ENCODE measurements at places on chromosomes 3 and 15.

DNA sequence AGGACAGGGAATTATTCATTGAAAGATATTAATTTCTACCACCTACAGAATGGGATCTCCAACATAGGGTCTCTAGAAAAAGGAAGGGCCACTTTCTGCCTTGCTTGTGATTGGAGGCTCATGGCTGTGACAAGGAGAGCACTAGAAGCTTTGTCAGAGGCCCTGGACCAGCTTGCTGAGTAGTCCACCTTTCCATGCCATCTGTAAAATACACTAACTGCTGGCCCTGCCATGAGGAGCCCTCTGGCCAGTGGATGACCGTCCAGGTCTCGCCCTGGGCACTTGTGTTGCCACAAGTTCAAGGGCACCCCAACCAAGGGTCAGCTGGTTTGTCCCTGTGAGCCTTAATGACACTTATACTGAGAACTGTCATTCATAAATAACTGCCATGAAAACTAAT lies 1.6 kb upstream of the SYNM start:
- no peak for DNase-seq

- no peak for DNase-seq
Measured at GRCh38 chr3:37993460-37993819, 2.9 kb downstream of the VILL start.

GRCh38 chr15:99224372-99225214 lies 24.8 kb downstream of the TTC23 start:
- DNase-seq: no peak

DNA sequence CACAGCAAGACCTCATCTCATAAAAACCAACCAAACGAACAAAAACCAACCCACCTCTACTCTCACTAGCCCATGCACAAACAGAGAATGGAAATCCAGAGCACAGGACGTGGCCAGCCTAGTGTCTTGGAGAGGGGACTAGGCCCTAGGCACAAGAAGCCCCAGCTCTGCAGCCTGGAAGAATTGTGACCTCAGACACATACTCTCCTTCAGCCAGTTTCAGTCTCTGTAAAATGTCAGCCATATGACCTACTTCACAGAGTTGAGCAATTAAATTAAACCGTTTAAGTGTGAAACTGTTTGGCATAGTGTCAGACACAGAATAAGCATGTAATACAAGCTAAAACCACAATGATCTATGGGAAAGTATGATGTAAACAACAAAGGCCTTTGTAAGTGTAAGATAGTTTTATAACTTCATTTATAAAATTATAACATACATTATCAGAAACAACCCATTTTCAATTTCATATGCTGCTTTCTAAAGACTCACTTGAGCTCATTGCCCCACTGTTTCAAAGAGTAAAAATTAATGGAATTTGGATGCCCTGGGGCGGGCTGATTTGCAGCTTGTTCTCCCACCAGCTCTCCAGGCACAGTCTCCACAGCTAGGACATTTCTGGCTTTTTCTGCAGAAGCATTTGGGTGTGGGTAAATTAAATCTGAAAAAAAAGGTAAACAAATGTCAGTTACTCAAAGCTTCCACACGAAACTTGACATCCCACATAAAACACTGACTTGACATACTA lies 32.9 kb downstream of the TBC1D2B start:
- no peak for DNase-seq

DNA sequence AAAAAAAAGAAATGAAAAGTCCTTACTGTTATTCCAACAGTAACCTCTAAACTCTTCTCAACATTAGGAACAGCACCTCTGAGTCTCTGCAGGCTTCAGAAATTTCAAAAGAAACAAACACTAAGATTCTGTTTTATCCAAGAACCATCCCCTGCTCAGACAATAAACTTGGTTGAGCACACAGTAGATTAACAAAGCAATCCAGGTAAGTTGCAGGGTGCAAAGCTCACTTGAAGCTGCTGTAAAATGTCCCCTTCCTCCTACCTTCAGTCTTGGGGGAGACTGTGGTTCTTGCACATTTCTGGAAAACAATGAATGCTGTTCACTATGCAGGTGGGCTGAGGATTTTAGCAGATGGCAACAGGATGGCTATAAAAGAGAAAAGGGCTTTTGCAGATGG lies 484.1 kb downstream of the IGSF11 start:
- DNase-seq: no peak

DNA sequence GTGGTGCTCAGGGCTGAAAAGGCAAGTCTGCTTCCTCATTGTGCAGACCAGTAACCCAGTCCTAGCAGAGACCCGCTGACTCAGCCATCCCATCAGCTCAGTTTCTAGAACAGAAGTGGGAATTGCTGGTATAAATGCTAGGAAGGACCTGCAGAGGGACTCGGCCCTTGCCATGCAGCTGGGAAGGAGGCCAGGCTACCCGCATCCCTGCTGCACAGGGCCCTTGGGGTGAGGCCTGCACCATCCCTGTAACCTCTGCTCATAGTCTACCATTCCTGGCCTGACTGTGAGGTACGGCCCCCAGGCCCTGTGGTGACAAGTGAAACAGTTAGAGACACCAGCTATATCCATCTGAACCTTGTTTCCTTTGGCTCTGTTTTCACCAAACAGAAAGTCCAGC lies 23.5 kb downstream of the RAB6B start:
- DNase-seq: no peak

GRCh38 chr15:92629975-92630626 lies 25.5 kb downstream of the FAM174B start:
- DNase-seq: no peak

DNA sequence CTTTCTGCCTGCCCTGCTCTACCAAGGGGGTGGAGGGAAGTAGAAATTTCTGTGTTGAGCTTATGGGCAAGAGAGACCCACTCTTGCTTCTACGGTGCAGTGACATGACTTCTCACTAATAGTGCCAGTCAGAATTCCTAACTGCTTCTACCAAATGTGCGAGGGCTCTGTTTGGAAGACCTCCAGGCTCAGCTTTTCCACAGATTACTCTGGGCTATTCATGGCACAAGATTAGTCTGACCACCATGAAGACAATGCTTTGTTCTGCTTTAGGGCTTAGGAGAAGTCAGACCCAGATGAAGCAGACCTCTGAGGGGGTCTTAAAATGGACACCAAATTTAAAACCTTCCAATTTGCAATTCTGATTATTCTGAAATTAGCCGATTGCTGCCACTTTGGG lies 195.9 kb upstream of the TBC1D5 start:
- no peak for DNase-seq

DNA sequence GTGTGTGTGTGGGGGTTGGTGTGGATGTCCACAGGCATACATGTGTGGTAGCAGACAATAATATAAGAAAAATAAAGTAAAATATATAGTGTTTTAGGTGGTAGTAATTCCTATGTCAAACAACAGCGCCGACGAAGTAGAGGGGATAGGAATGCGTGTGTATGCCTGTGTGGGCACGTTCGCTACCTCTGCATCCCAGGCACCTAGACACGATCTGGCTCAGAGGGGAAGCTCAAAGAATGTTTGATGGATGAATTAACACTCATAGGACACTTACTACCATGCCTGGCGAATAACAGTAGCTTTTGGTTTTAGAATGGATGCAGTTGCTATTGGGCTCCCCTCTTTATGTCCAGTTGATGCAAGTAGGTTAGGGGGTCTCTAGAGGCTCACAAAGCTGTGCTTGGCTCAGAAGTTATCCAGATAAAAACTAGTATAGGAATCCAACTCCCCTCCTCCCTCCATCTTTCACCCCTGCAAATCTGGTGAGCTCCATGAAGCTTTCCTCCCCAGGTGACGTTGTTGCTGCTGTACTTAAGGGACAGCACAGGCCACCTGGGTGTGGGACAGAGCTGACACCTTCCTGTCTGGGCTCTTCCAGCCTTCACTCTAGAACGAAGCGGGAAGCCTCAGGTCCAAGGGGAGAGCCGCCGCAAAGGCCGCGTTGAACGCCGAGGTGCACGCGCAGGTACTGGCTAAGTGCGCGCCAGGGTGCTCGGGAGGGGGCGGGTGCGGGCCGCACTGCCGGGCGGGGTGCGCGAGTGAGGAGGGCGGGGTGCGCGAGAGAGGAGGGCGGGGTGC lies 192.6 kb upstream of the LYSMD4 start:
- peak; percentile 62 for DNase-seq

DNA sequence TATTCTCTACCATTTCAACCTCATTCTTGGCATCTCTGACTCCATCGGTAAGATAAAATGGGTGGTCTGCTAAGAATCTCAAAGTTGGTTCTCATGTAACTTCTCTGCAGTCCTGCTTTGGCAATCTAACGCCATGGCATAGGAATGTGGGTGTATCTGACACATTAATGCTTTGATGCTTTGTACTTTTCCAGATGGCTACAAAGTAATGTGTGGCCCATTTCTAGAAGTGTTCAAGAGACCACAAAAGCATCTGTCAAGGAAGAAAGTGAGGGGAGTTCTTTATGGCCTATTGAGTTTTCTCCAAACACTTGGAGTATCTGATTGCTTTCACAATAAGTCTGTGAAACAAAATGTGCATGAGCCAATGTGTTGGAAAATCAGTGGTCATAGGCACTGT lies 339.9 kb upstream of the TGFBR2 start:
- no peak for DNase-seq

DNA sequence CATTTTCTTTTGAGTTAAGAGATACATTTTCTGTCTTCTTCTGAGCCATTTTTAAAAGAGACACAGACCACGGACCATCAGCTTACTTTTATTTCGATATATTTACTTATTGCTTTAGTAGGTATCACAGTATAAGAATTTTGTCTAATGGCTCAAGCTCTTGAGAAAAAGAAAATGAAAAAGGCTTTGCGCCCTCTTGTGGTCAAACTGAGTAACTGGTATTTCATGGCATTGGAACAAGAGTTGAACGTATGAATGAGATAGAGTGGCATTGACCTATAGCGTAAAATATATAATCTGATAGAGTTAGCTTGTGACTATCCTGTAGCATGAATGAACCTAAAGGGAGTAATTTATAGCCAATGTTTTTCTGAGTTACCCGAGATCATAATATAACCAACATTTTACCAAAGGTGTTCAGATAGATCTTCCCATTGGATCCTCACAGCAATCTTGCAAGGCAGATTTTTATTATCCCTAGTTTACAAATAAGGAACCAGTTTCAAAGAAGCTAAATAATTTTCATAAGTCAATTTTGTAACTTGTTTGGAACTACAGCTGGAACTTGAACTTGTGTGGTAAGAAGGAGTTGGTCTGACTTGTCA lies 154.6 kb downstream of the POLR2M start:
- DNase-seq: peak; percentile 47

DNA sequence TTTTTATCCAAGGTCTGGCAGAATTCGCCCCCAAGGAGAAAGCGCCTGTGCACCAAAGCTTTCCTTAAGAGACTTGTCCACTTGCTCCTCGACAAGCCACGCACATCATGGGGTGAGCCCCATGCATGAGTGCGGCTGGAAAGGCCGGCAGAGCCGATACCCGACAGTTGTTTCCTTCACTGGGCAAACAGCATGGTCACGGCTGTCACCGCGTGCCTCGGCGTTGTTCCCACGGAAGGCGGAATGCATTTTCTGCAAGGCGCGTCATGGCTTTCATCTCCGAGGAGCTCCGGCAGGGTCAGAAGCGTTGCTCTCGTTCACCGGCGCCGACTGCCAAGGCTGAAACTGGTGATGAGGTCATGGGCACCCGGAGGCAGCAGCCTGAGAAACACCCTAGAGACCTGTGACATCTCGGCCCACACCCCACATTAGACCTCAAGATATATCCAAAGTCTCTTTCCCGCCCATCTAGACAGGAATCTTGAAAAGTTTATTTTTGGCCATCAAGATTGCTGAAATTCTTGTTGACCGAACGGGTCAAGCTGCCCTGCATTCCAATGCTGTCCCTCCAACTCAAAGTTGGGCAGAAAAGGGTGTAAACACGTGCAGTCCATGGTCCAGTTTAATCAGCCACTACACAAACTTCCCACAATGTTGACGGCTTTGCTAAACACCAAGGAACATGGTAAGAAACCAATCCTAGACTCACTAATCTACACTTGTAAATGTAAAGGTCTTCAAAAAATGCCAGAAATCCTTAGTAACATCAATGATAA lies 604 bp upstream of the TJP1 start:
- peak; percentile 11 for DNase-seq

GRCh38 chr3:9345041-9345440 lies 17.8 kb upstream of the THUMPD3 start:
- no peak for DNase-seq

Data from GM20000 (cell line).